Renal cortex interstitium (tissue), 15 donors: ENCODE measurements at places on chromosomes 7 and 10. TPM values are rescaled to one million over a fixed set of nuclear protein-coding genes. Genes with fewer than 3 reads are reported as not detected.

Gene ZPBP
- polyA plus RNA-seq: 0.30 TPM

Gene SORCS3
- 4.6 TPM for polyA plus RNA-seq

Gene UPK3B
- 1.4 TPM for polyA plus RNA-seq

Gene CALHM1
- polyA plus RNA-seq: 0.06 TPM

Gene CRHR2
- polyA plus RNA-seq: 0.13 TPM

Gene MYO3A
- 7.3 TPM for polyA plus RNA-seq

Gene TRIL
- polyA plus RNA-seq: 53.4 TPM

Gene FFAR4
- not detected for polyA plus RNA-seq

Gene IDI2
- polyA plus RNA-seq: not detected

Gene CRYGN
- polyA plus RNA-seq: 3.6 TPM

Gene SLK
- 66.2 TPM for polyA plus RNA-seq

Gene DMBT1
- polyA plus RNA-seq: 0.16 TPM
